ENCODE measurements at places on chromosomes 5 and 9.

GRCh38 chr5:36897616-36898015 lies 21.0 kb downstream of the NIPBL start:
- no peak for DNase-seq

GRCh38 chr9:105254226-105254625 lies 9.8 kb downstream of the SLC44A1 start:
- DNase-seq, result no peak

DNA sequence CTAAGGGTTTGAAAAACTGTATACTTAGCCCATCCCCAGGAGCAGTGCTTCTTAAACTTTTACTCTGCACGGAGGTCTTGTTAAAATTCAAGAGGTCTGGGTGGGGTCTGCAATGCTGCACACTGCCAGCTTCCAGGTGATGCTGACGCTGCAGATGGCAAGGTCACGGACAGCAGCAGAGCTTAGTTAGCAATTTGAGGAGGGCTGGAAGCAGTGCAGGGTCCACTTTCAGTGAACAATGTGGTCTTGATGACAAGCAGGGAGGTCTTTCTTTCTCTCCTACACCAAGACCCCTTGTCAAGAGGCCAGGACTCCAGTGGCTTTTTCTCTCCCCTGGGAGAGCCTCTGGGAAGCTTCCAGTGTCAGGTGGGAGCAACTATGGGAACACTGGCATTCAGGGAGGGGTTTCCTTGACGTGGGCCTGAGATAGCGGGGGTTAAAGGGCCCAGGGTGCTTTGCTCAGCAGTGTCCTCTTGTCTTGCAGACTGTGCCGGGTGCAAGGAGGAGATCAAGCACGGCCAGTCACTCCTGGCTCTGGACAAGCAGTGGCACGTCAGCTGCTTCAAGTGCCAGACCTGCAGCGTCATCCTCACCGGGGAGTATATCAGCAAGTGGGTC lies 65.0 kb upstream of the AFAP1L1 start:
- DNase-seq, result no peak

DNA sequence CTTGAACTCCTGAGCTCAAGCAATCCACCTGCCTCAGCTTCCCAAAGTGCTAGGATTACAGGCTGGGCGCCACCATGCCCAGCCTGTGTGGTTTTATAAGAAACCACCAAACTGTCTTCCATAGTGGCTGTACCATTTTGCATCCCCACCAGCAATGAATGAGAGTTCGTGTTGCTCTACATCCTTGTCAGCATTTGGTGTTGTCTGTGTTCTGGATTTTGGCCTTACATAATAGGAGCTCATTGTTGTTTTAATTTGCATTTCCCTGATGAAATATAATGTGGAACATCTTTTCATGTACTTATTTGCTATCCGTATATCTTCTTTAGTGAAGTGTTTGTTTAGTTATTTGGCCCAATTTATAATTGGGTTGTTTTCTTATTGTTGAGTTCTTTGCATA lies 29.8 kb downstream of the PHF2 start:
- DNase-seq, result no peak

DNA sequence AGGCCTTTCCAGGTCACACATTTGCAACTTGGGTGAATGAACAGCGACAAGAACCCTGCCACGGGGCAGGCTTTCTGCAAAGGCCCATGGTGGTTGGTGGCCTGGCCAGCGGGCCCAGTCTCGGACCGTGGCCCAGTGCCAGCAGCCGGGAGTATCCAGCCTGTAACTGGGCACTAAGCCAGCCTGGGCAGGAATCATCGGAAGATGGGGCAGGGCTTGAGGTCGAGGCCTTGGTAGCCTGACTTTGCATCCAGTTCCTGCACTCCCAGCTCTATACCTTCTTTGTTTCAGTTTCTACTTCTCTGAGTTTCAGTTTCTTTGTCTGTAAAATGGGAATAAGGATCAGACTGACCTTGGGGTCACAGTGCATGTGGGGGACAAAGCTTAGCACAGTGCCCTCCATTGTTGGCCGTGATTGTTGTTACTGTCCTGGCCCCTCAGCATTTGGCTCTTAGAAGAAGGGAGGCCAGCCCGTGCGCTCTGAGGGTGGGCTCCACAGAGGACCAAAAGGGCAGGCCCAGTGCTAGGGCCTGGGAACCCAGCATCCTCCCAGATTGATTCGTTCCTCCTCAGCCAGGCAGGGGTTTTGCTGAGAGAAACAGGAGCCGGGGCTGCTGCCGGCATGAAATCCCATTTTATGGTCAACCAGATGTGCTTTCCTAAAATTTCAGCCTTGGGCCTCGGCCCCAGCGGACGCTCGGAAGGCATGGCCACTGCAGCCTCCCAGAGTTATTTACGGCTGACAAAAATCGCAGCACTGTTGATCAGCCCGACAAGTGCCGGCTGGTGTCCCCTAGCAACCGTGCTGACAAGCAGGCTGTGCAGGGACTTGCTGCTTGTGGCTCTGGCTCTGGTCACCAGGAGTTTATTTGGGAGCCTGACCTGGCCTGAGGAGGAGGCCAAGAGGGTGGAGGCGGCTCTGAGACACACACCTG lies 43.6 kb downstream of the JADE2 start:
- no peak for DNase-seq

DNA sequence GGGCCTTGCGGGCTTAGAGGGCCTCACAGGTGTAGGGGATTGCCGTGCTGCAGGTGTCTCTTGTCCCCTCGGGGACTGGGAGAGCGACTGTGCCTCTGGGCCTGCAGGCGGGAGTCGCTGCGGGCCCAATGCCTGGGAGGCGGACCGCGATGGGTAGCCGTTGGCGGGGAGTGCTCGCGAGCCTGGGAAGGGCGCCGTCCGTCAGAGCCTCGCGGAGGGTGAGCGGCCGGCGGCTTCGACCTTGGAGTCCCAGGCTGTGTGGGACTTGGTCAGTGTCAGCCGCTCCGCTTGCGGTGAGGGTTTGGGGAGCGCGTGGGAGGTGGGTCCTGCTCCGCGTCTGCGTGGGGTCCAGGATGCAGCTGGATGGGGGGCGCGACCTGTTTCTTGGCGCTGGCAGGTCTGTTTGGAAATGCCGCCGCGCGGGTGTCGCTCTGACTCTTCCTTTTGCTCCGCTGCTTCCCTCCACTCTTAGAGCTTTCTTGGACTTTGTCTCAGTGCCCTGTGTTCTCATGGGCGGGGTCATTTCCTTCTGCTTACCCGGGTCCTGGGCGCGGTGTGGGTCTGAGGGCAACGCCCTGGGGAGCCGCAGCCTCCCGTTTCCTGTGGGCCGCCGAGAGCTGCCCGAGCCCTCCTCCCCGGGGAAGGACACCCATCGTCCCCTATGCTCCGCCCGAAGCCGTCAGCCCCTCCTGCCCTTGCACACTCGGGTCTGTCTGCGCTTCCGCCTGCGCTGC lies 88.9 kb upstream of the CACNA1B start:
- no peak for DNase-seq

DNA sequence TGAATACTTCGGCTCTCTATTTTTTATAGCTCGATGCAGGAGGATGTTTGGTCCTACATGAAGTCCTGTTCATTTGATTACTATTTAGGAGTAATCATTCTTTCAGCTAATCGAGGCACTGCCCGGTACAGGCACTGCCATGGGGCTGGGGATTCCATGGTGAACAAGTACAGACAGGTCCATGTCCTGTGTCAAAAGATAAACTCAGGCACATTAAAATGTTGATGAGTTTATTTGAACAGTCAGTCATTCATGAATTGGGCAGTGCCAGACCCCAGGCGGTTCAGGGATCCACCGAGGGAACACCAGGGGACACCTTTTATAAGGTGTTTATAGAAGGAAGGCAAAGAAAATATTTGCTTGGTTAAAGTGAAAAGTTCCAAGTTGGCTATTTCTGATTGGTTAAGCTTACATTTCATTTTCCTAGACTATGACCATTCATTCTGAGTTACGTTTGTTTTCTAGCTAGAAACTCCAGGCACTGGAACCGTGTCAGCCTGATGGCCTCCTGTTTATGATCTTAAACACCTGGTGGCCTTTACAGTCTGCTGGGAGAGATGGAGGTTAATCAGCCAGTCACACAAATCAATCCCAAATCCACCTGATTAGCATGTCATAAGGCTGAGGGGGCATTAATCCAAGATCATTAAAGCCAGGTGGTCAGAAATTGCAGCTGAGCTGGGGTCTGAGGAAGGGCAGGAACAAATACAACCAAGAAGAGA lies 47.0 kb upstream of the TDRD7 start:
- no peak for DNase-seq

- DNase-seq, result no peak
Observed at GRCh38 chr5:6360323-6361072, 17.8 kb downstream of the MED10 start.

DNA sequence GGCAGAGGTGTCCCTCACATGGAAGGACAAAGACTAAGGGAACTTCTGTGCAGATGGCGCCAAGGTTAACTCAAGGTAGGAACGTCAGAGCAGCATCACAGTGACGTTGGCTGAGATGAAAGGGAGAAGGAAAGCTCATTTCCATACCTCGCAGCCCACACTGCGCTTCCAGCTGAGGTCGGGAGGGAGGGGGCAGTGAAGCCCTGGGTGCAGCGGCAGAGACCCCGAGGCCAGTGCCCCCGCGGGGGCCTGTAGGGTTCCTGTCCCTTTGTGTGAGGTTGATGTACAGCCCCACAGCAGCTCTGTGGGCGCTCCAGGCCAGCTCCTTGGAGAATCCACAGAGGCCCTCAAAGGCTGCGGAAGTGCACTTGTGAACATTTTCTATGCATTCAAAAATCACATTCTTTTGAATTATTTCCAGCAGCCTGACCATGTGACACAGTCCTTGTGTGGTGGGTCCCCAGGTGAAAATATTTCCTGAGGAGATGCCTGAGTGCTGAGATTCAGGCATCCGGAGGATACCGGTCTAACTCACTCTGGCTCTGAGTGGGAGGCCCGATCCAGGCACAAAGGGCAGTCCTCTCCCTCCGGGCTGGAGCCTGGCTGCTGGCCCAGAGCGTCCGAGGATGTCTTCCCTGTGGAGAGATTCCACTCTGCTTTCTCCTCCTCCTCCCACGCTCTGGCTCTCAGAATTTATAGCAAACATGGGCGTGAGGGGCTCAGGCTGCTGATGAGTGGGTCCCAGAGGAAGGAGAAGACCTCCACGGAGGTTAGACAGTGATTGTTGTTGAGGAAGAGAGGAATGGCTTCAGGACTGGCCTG lies 150.7 kb downstream of the ICE1 start:
- DNase-seq, result no peak

GRCh38 chr5:171336521-171337209 lies 27.6 kb downstream of the TLX3 start:
- no peak for DNase-seq

DNA sequence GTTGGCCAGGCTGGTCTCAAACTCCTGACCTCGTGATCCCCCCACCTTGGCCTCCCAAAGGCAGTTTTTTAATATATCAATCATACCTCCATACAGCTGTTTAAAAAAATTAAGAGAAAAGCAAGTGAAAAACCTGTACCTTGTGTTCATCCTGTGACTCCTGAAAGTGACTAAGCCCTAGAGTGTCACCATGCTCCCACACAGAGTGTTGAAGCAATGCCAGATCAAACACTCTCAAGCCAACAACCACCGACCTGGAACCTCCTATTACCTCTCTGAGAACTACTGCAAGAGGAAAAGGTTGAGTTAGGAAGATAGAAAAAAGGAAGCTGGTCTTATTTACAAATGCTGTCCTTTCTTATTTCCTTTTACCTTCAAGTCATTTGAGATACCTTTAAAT lies 123.5 kb downstream of the RASEF start:
- no peak for DNase-seq

GRCh38 chr9:91943478-91944470 lies 6.3 kb downstream of the ROR2 start:
- DNase-seq, result no peak

GRCh38 chr5:134463176-134463720 lies 51.6 kb upstream of the CDKN2AIPNL start:
- DNase-seq, result no peak

- no peak for DNase-seq
Observed at GRCh38 chr9:98533132-98533531, 175.6 kb downstream of the GABBR2 start.

DNA sequence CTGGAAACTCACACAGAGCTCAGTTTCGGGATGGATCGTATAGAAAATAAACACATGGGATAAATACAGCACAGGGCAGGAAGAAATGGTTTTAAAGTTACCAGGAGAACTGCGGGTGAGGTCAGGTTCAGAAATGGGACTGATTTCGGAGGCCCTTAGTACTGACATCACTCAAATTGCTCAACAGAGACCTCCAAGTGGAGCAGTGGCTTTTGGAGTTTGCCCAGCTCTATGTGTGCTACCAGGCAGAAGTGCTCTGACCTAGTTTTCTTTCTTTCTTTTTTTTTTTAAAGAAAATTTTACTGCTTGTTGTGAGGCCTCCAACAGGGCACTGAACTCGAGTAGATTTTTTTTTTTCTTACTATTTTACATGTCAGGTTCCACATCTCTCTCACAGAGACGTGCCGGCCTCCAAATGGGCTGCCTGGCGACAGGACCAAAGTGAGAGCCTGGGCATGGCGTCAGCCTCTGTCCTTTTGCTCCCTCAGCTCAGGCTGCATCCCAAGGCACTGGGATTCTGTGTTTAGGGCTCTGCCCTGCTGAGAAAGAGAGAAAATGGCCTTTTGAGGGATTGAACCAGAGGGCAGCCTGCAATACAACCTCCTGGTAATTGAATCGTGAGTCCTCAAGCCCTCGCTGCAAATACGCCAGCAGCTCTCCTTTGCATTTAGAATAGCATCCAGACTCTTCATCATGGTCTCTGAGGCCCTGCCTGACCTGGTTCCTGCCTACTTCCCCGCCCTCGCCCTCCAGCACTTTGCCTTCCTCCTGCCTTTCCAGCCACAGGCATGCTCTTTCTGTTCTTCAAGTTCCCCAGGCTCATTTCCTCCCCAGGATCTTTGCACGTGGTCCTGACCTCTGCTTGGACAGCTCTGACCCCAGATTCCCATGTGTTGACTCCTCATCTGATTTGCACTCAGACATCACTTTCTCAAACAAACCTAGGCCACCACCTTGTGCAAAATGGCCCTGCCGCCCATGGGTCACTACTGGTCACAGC lies 173.5 kb downstream of the FGF1 start:
- DNase-seq, result no peak

GRCh38 chr9:86763791-86764190 lies 183.5 kb downstream of the GAS1 start:
- DNase-seq, result no peak

DNA sequence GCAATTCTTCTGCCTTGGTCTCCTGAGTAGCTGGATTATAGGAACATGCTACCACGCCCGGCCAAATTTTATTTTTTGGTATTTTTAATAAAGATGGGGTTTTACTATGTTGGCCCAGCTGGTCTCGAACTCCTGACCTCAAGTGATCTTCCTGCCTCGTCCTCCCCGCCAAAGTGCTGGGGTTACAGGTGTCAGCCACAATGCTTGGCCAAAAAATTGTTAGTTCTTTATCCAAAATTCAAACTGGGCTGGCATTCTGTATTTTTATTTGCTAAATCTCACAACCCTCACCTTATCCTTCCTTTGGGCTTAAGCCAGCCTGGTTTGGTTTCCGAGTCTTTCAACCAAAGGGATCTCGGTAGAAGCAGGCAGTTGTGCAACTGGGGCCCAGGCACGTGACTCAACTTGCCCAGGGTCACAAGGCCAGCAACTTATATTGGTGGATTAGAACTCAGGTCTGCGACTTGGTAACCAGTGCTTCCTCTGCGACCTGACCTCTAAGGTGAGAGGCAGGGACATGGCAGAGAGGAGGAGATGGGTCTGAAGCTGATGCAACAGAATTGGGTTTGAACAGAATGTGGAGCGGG lies 26.5 kb upstream of the BOD1 start:
- DNase-seq, result no peak

Measured in activated CD4-positive, alpha-beta T cell treated with anti-CD3 and anti-CD28 coated beads for 4 hours (primary cell).